Fibroblast of skin of right quadriceps (primary cell): ENCODE measurements at places on chromosomes 2 and 18.

DNA sequence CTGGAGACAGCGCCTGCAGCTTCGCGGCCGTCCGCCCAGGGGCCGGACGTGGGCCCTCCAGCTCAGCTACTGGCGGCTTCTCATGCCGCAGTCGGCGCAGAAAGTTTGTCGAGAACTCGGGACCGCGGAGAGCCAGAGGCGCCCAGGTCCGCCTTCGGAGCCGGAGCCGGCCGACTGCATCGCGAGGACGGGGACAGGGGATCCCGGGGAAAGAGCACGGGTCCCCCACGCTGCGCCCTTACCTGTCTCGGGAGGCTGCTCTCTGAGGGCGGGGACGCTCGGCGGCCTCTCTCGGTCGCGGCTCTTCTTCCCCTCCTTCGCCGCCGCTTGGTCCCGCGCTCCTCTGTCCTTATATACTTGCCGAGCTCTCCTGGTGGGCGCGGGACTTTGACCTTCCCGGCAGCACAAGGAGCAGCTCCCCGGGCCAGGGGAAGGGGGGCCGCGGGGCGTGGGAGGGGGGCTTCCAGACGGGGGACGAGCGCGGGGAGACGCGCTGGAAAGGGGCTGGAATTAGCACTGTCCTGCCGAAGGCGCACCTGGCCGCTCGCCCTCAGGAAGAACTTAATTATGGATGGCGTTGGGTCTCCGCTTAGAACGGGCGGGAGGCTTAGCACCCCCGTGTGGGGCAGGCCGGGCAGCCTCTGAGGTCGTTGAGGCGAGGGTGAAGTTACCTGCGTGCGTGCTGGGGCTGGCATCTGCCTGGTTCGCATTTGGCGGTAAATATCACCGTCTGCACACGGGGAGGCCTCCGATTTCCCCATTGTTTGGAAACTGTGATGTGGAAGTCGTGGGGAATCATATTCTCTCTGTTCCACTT is at the start of gene POMC:
Gene POMC, minus strand, starts transcription at position 325 of the 817 bp plus-strand sequence. CDS start 3,808 bp downstream, outside the sequence.
- DNase-seq = peak; percentile 23

DNA sequence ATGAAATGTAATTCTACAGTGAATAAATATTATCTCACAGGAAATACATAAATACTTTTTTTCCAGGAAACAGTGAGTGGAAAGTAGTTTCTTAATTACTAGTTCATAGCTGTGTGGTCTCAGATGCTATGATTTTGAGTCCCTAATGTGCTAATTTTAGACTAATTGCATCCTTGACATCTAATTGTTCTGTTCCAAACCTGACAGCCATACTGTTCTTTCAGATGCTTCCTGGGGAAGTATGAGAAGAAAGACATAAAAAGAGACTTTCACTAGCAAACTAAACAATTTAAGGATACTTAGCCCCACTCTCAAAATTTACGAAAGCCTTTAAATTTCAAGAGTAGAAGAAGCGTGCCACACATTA is 350.9 kb upstream of the CDH20 start:
- DNase-seq = no peak

DNA sequence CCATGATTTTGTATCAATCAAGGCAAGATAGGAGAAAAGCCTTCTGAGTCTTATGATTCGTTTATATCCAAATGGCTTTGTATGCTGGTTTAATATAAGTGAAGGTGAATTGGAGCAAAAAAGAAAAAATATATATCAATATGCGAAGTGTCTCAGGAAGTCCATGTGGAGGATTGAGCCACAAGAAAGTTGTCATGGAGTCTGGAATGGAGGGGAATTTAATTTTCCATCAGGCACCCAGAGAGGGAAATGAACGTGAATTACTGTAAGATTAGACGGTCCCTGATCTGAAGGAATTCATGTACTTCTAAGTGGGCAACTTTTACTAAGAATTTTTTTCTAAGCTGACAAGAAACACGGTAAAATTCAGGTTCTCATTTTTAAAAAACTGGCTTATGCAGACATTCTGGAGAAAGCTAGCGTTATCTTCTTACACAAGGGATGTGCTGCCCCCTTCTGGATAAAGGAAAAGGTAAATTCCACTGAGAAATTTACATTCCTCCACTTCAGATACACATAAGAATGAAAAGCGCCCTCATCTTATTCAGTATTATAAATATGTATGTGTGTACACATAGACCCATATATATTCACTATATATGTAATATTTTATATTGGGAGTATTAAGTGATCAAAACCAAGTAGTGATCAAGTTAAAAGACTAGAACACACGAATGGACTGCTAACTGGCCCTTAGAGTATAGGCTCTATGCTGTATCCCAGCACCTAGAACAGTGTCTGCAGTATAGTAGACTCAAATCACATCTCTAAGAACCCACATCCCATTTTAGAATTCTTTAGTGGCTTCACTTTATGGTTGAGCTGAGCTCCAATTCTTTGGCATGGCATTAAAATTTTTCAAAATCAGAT is 289.0 kb upstream of the TFPI start:
- DNase-seq = peak; percentile 58

DNA sequence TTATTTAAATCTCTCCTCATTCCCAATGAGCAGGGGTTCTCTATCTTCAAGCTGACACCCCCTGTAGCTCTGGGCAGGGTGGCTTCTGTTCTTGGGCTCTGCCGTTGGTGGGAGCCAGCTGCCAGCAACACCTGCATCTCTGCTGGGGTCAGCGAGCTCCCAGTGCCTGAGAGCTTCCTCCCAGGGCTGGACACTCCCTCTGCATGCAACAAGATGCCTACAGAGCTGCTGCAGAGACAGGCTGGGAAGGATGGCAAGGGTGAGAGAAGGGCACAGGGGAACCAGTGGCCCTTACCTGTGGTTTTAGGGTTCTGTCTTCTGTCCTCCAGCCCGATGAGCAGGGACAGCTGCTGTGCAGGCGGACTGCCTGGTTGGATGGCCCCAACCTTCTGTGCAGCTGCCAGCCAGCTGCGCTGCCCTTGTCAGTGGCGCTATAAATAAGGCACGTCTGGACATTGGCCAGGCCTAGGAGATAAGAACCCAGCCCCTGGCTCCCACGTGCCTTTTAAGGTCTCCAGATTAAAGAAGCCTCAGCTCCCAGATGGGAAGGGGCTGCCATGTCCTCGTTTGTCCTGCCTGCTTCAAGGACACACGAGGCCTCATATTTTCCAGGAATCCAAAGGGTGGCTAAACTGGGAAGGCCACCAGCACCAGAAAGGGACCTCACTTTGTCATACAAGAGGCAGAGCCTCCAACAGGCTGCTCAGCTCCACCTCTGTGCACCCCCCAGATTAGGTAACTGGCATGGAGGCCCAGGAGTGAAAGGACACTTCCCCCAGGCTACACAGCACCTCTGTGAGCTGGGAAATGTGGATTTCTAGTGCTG is 39.5 kb upstream of the FHL2 start:
- DNase-seq = no peak

- DNase-seq = peak; percentile 70
Observed at GRCh38 chr18:8705238-8705960, at the start of gene MTCL1. TSS of gene MTCL1 (plus strand) at chr18:8705556. CDS start at chr18:8705661, 105 bp downstream.

GRCh38 chr2:227325839-227326195 is 766 bp downstream of the MFF start:
- peak; percentile 37 for DNase-seq

GRCh38 chr2:230824406-230824978 is 40.2 kb upstream of the ITM2C start:
- peak; percentile 80 for DNase-seq

GRCh38 chr2:119469661-119470297 is 38.1 kb downstream of the TMEM37 start:
- DNase-seq = no peak
